ENCODE measurements at places on chromosomes 12 and 14. TPM values are rescaled to one million over a fixed set of nuclear protein-coding genes. Genes with fewer than 3 reads are reported as not detected.

- no peak for DNase-seq
Measured at GRCh38 chr12:89370850-89371249, 18.5 kb upstream of the DUSP6 start.

GRCh38 chr14:63342371-63342770, 23.6 kb upstream of the GPHB5 start:
- no peak for DNase-seq

DNA sequence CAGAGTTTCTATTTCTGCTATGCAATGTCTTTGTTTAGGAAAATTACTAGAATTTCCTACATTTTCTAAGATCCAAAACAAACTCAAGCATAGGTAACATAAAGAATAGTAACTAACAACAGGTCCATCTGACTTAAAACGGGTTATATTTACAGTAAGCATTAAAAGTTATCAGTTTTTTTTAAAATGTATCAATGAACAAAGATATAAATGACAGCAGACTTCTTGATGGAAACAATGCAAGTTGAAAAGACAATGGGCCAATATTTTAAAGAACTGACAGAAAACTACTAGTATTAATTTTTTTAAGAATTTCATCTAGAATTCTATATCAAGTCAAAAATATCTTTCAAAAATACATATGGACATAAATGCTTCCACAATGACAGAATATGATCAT, 367.1 kb upstream of the MGAT4C start:
- DNase-seq: no peak

- no peak for DNase-seq
Measured at GRCh38 chr12:31008961-31009840, 64.5 kb upstream of the DDX11 start.

GRCh38 chr14:77804592-77804991, 4.7 kb downstream of the ADCK1 start:
- no peak for DNase-seq

- no peak for DNase-seq
Measured at GRCh38 chr14:53331247-53331646, 178.1 kb upstream of the DDHD1 start.

DNA sequence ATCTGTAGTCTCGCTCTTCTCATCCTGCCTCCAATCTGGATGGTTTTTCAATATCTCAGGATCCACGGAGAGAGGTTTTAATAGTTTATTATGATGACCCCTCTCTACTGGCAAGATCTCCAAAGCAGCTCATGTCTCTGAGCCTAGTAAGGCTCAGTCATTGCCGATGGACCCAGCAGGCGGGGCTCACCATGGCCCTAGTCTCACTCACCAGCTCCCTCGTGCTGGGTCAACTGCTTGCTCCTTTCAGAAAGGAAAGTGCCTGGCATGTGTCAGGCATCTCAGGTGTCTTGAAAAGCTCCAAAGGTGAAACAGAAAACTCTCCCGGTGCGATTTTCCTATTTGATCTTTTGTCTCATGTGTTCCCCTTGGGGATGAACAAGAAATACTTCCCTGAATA, 179.0 kb downstream of the CALM1 start:
- peak; percentile 51 for DNase-seq

DNA sequence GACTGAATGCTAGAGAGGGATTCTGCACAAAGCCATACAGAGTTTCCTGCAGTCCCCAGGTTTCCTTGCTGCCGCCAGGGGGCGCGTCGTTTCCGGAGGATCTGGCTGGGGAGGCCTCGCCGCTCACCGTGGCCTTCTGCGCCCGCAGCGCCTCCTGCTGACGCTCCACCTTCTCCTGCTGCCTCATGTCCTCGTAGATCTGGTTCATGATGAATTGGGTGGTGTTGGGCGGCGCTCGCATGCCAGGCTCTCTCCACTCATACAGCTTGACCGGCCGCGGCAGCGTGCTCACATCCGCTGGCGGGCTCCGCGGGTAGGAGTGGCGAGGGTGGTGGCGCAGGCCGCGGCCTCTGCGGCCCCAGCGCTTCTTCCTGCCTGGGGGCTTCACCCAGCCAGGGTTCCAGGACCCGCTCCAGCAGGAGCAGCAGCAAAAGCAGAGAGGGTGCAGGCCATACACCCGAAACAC, 987 bp downstream of the CCER1 start:
- peak; percentile 50 for DNase-seq

GRCh38 chr14:70398706-70399431, 18.0 kb downstream of the SYNJ2BP start:
- peak; percentile 29 for DNase-seq

GRCh38 chr12:24212496-24212895, 263.0 kb upstream of the SOX5 start:
- DNase-seq: no peak

DNA sequence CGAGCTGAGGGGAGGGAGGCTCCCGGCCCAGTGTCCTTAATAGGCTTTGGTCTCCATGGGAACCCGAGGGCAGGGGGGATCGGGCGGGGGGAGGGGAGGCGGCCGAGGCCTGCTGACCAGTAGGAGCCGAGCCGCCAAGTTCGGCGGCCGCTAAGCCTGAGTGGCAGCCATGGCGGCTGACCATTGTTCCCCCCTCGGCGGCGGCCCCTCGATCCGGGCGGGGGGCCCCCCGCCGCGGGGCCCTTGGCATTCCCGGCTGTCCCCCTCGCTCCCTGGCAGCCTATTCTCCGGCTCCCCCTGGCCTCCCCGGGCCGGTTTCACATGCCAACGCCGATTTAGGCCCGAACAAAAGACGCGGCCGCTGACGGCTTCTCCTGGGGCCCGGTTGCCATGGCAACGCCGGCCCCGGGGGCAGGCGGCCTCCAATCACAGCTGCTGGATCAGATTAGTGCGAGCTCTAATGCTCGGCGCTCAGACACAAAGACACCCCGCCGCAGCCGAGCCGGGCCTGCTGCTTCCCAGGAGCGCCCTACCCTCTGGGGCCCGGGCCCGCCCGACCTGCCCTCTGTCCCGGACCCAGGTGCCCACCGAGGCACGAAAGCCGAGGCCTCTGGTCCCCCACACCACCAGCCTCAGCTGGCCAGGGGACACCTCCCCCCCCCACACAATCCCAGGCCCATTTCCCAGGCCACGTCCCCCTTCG, 7.3 kb downstream of the MSI1 start:
- peak; percentile 99 for DNase-seq

- no peak for DNase-seq
Measured at GRCh38 chr14:23182372-23183157, 895 bp downstream of the SLC7A8 start.

- DNase-seq: no peak
Measured at GRCh38 chr12:65791400-65791799, 32.9 kb upstream of the HMGA2 start.

DNA sequence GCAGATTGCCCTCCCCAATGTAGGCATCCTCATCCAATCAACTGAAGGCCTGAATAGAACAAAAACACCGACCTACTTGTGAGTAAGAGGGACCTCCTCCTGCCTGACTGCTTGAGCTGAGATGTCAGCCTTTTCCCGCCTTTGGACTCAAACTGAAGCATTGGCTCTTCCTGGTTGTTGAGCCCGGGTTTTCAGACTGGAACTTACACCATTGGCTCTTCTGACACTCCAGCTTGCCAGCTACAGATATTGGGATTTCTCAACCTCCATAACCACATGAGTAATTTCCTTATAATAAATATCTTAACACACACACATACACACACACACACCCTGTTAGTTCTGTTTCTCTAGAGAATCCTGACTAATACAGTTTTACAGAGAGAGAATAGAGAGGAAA, 173.4 kb upstream of the NTF3 start:
- no peak for DNase-seq

GRCh38 chr12:130783110-130783715, 55.8 kb downstream of the STX2 start:
- peak; percentile 59 for DNase-seq

GRCh38 chr14:21343035-21343794, 40.6 kb downstream of the SUPT16H start:
- DNase-seq: peak; percentile 79

- DNase-seq: no peak
Measured at GRCh38 chr12:103821773-103822172, 19.3 kb downstream of the NT5DC3 start.

- peak; percentile 92 for DNase-seq
Measured at GRCh38 chr14:75443203-75443969, 15.6 kb downstream of the JDP2 start.

DNA sequence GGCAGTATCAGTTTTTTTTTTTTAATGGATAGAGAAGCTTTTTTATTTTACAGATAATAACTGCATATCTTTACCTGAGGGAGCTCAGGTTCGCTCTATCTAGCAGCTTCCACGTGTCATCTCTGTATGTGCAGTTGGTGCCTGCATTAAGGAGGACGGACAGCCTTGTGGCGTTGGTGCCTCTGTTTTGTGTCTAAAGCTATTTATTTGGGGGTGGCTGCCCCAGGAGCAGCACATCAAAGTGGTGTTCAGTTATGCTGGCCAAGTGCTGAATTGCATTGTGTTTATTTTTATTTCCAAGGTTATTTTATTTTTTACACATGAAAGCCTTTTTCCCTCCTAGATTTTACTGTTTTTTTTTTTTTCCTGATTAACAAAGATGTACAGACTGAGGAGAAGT, 59.7 kb downstream of the RASSF3 start:
- DNase-seq: no peak

GRCh38 chr12:130832561-130833209, 6.4 kb downstream of the STX2 start:
- DNase-seq: peak; percentile 90

DNA sequence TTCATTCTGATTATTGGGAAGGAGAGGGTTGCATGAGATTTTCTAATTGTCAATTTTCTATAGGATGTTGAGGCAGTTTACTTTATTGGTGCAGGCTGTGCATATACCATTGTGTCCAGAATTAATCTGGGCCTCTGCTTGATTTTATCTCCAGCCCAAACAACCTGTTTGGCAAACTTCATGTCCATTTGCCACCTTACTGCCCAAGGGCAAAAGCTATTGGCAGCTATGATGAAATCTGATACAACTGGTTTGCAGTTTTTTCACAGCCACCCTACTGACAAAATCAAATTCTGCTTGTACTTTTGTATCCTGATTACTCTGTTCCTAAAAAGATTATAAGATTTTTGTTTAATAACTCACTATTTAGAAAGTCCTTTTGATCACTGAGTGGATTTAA, 789.2 kb upstream of the FBXO33 start:
- no peak for DNase-seq

DNA sequence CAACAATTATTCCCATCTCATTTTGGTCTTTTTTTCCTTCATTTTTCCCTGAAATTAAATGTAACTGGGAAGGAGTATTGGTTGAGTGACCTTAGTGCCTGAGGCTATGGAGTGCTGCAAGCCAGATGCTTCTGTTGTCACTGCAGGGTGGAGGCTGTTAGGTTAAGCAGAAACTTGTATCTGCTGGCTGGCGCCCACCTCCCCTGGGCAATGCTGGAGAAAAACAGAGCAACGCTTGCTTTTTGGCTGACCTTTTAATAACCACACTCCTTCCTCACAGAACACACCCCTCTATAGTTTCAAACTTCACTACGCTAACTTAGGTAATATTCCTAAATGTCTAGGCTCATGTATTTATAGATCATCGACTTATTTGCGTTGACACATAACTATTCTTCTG, 583.5 kb upstream of the NOVA1 start:
- DNase-seq: no peak

Gene AICDA
- total RNA-seq: not detected

Gene ALDH1L2
- 63.9 TPM for total RNA-seq

Gene SLC41A2
- 36.5 TPM for total RNA-seq

Gene INSM2
- not detected for total RNA-seq

Gene KITLG
- 62.5 TPM for total RNA-seq

Gene KRT2
- total RNA-seq: not detected

Gene KCNA5
- total RNA-seq: not detected

Gene ADCY4
- total RNA-seq: 17.7 TPM

Gene DAAM1
- total RNA-seq: 24.2 TPM

Gene CKAP4
- total RNA-seq: 184 TPM

Gene SRRM4
- not detected for total RNA-seq

Gene DHH
- not detected for total RNA-seq
